ENCODE measurements at places on chromosomes 7 and 10.

- DNase-seq: no peak
These were observed 19.6 kb downstream of the GIMAP5 start for GRCh38 chr7:150756858-150757257.

DNA sequence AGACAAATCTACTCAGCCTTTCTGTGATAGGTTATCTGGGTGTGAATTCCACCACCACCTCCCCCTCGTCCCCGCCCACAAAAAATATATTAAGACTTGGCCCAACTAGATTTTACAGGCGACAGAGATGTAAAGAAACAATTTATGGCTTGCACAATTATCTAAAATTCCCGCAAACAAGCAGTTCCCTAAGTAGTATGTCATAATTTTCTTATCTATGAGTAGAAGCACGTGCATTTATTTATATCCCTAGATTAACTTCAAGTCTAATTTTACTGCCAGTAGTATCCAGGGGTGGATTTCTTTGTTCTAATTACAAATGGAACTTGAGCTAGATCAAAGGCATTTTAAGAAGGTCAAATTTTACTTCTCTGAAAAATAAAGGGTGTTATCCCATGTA is 1.7 kb downstream of the TSPAN12 start:
- DNase-seq: no peak

GRCh38 chr10:57788117-57788516 is 479.6 kb downstream of the IPMK start:
- DNase-seq: no peak

DNA sequence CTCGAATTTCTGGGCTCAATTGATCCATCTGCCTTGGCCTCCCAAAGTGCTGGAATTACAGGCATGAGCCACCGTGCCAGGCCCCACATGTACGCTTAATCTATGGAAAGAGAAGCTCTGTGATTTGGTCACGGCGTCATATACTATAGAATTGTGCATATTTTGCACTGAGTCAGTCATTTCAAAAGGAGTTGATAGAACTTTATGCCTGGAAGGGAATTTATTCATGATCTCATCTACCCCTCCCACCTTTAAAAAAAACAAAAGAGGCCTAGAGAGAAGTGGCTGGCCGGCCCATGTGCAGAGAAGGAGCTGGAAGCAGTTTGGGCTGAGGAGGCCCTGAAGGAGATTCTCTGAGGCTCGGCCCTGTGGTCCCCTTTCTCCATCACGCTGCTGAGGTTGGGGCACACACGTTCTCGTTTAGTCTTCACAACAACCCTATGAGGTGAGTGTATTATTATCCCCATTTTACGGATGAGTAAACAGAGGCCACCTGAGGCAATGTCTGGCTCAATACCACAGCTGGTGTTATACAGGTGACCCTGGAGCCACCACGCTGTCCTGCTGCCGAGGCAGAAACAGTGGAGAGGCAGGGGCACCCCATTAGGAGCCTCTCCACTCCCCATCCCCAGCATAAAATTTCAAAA is 47.2 kb upstream of the ZRANB1 start:
- DNase-seq: no peak

DNA sequence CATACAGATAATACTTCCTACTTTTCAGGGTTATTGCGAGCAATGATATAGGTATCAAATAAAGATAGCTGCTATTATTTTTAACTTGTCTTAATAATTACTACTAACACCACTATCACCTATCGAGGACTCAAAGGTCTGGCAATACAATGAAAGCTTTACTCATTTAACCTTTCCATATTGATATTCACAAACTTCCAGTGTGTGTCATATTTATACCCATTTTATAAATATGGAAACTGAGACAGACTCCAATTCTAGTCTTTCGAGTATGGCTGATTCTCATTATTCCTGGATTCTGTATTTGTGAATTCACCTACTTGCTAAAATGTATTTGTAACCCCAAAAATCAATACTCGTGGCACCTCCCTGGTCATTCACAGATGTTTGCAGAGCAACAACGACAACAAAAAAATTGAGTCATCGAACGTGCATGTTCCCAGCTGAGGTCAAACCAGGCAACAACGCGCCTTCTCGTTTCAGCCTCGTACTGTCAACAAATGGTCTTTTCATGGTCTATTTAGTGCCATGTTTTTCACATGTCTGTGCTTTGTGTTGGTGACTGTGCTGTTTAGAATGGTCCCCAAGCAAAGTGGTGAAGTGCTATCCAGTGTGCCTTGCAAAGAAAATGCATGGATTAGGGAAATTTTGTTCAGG is 51.7 kb downstream of the SMURF1 start:
- no peak for DNase-seq

- no peak for DNase-seq
These were observed 19.0 kb downstream of the TRIM56 start for GRCh38 chr7:101104193-101104713.

DNA sequence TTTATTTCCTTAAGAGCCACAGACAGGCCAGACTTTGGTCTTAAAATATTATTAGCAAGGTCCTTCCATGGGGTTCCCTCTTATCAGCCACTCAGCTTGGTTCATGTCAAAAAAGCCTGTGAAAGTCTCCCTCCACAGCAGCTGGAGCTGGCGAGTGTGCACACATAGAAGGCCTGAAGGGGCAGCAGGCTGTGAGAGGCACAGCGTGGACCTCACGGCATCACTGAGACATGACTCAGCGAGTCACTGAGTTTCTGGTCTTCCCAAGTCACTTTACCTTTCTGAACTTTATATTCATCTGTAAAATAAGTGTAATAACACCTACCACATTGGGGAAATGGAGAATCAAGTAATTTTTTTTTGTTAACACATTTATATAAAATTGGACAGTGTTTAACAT is 8.7 kb downstream of the TAF3 start:
- no peak for DNase-seq

- DNase-seq: no peak
These were observed 86.8 kb downstream of the CD36 start for GRCh38 chr7:80725181-80725611.

- no peak for DNase-seq
These were observed 334.0 kb downstream of the WDR37 start for GRCh38 chr10:1390200-1390599.

DNA sequence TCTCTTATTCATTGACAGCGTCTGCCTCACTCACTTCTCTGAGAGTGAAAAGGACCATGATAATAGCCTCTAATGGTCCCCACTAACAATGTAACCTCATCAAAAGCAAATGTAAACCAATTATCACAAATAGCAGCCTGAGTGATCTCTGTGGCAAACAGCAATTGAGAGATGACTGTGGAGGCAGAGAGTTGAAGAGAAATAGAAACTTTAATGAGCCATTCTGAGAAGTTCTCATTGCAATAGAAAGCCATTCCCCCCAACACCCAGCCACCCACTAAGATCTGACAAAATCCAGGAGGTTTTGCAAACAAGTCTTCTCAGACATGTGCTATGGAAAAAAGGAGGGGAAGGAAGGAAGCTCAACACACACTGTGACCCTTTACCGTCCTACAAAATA is 44.2 kb upstream of the RNF148 start:
- no peak for DNase-seq

DNA sequence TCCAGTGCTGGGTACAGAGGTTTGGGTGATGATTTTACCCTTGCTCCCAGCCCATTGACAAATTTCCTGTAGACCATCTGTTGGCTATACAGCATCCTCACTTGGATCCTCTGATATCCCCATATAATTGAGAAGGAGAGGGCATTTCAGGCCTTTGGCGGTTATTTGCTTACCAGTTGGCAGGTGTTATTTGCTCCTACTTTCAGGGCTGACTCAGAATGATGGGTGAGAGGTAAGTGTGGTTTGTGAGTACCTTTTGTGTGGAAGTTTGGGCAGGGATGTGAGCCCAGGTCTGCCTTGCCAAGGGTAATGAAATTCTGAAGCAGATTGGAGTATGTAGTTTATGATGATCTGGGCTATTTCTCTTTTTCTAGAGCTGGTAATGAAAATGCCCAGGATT is 93.6 kb downstream of the LRMDA start:
- no peak for DNase-seq

GRCh38 chr7:70867513-70867912 is 264.4 kb upstream of the GALNT17 start:
- DNase-seq: no peak

DNA sequence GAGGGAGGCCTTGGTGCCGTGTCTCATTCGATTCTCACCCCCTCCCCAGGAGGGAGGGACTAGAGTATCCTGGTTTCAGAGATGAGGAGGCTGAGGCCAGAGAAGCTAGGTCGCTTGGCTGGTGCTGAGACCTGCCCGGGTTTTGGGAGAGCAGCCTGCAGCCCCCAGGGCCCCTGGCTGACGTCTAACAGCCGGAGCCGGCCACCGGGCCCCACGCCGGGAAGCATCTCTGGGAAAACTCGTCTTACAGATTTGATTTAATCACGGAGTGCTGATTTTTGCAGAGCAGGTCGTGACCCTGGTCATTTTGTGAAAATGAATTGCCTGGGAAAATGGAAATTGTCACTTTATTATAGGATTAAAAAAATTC is 97.5 kb downstream of the MICALL2 start:
- no peak for DNase-seq

DNA sequence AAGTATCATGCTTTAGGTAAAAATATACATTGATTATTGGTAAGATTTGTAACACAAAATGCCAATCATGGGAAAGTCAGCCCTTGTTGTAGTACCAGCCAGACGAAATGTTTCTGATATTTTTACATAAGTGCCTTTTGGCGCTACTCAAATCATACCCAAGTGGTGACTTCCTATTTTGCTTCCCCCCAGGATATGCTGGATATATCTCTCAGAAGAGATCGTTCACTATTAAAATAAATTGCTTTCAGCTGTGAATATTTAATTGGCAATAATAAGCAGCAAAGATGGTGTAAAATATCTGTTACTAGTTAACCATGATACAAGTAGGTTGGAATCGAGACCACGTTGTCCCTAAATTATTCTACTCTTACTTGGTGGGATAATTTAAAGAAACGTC is 909.2 kb upstream of the LRRN3 start:
- no peak for DNase-seq

- peak; percentile 56 for DNase-seq
These were observed 431 bp downstream of the ZYX start for GRCh38 chr7:143381427-143382125.

DNA sequence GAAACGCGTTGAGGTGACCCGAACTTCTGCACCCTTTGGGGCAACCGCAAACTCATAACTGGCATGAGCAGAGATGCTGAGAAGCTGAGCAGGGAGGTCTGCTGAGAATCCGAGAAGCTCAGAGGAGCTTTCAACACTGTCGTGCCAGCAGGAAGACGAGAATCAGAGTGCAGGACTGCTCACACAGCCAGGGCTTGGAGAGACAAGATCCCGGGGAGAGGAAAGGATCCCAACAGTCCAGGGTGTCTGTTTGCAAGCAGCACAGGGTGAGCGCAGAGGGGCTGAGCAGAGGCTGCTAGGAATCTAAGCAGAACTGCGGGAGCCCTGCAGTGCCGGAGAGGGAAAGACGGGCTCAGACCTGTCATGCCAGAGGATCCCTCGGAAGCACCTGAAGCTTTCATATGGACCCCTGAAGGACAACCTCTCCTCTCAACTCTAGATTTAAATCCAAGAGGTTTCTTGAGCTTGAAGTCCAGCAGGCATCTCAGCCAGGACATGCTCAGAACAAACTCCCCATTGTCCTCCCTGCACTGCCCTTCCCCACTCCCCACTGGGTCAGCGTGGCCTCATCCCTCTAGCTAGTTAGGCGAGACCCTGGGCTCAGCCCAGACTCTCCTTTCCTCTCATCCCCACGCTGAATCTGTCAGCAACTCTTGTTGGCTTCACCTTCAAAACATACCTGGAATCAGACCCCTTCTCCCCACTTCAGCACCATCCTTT is 40.7 kb downstream of the FOXL3 start:
- peak; percentile 34 for DNase-seq

DNA sequence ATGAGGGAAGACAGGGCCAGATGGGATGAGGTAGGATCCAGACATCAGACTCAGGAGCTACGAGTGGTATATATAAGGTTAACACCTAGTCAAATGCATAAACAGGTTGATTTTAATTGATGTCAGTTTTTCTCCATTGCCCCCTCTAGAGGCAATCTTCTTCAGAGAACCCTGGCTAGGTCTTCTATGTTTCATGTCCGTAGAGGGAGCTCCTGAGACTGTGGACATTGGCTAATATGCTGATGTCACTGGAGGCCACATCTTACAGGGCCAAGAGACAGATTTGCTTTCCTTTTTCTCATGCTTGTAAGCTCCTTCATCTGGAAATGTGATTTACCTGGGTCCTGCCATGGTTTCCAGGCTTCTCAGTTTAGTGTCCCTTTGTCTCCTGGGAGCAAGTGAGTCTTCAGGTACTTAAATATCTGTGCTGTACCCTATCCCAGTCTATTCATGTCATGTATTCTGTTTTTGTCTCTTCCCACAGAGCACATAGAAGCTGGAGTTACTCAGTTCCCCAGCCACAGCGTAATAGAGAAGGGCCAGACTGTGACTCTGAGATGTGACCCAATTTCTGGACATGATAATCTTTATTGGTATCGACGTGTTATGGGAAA is 161.6 kb upstream of the PRSS1 start:
- DNase-seq: no peak

GRCh38 chr7:22350466-22351328 is 6.3 kb downstream of the RAPGEF5 start:
- no peak for DNase-seq

- no peak for DNase-seq
These were observed 38.0 kb downstream of the RAB18 start for GRCh38 chr10:27541796-27542729.

DNA sequence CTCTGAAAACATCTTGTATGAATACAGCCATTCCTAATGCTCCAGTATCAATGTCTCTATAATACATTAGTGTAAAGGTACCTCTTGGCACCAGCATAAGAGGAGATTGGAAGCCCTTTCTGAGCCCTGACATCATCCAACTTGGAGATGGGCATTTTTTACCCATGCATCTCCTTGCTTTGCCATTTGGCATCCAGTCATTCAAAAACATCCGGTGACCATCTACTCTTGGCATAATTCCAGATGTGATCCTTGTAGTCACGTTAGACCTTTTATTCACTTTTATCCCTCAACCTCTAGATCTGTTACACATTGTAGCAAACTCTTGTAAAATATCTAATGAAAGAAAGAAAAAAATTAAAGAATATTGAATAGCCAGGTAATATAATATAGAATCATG is 17.9 kb upstream of the SGMS1 start:
- no peak for DNase-seq

- DNase-seq: no peak
These were observed 45.3 kb downstream of the CYP17A1 start for GRCh38 chr10:102791754-102792395.

- no peak for DNase-seq
These were observed 19.5 kb downstream of the KCNH2 start for GRCh38 chr7:150958597-150958996.

GRCh38 chr10:73917566-73918305 is 6.8 kb downstream of the PLAU start:
- DNase-seq: no peak

- no peak for DNase-seq
These were observed 178.1 kb upstream of the SEMA3A start for GRCh38 chr7:84372712-84373111.

DNA sequence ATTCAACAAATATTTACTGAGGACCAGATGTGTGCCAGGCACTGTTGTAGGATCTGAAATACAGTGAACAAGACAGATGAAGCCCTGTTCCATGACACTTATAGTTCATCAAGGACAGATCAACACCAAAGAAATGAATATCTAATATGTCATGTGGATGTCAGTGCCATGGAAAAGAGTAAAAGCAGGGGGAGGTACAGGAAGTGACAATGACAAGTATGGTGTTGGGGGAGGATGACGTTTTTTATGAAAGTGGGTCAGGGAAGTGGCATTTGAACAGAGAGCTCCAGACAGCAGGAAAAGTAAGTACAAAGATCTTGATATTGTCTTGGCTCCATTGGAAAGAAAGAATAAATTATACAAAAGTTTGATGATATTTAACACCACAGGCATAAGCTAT is 7.0 kb upstream of the SFMBT2 start:
- no peak for DNase-seq

GRCh38 chr10:65312876-65313275 is 1613.0 kb upstream of the LRRTM3 start:
- no peak for DNase-seq

All from retina (tissue), 1 donor.